ENCODE measurements at places on chromosomes 2 and 18. TPM values are rescaled to one million over a fixed set of nuclear protein-coding genes. Genes with fewer than 3 reads are reported as not detected.

The GPR39 gene
- not detected for total RNA-seq

The TLX2 gene
- total RNA-seq = not detected

DNA sequence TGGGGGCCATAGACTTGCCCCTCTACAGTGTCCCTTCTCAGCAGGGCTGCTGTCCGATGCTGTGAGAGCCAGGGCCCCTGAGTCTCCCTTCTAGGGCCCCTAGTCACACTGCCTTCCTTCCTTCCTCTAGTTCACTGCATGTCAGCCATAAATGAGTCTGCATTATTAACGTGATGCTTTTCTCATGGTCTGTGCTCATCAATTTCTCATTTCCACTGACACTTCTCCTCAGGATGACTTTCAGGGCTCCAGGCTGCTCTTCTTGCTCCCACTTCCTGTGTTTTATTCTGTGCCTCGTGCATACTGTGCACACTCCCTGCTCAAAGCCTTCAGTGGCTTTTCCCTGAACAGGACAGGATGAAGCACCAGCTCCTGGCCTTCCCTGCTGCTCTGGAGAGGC, 146.5 kb downstream of the FAM210A start:
- no peak overlapping the region for H3K27ac ChIP-seq
- no peaks in the 10 kb centered on the region for H3K36me3 ChIP-seq
- H3K4me3 ChIP-seq = no peak overlapping the region
- no peak for DNase-seq
- H3K27me3 ChIP-seq = no peaks in the 10 kb centered on the region
- H3K4me1 ChIP-seq = peaks cover 20% of the 10 kb centered on the region

GRCh38 chr2:66604326-66604725, 169.4 kb downstream of the MEIS1 start:
- no peaks in the 10 kb centered on the region for H3K4me1 ChIP-seq
- no peaks in the 10 kb centered on the region for H3K36me3 ChIP-seq
- H3K27ac ChIP-seq = no peak overlapping the region
- DNase-seq = no peak
- no peak overlapping the region for H3K4me3 ChIP-seq
